ENCODE measurements at places on chromosomes 11 and 22. TPM values are rescaled to one million over a fixed set of nuclear protein-coding genes. Genes with fewer than 3 reads are reported as not detected.

DNA sequence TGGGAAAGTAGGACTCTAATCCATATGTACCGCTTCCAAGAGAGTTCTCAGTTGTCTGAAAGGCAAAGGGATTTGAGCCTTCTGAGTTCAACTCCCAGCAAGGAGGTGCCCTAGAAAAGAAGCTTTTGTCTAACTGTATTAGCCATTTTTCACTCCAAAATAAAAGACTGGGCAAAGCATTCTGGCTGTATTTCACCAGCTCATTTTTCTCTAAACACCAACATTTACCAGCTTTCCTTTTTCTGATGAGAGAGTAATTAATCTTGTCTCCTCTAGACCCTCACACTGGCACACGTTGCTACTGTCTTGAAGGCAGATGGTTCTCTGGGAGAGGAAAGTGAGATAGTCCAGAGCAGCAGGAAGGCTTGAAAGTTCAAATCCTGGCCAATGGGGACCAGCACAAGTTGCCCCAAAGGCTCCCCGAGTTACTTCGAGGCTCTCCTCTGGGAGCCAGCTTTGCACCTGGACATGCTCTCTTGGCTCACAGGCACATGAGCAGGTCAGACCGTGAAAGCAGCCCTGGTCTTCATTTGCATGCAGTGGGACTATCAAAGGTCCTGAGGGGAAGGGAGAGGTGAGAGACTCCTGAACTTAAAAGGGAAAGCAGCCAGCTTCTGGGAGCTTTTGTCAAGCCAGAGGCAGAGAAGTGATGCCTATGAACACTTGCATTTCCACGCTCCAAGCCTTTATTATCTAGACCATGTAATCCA is 100.0 kb downstream of the NTM start:
- no peak for DNase-seq
- no peaks in the 10 kb centered on the region for H3K36me3 ChIP-seq
- H3K27ac ChIP-seq = no peak overlapping the region
- H3K27me3 ChIP-seq = peaks cover 31% of the 10 kb centered on the region
- H3K4me1 ChIP-seq = peaks cover 23% of the 10 kb centered on the region

GRCh38 chr22:37661160-37661924 is 2.8 kb downstream of the PDXP start:
- DNase-seq = no peak
- H3K4me3 ChIP-seq = peak overlapping the region; percentile 83
- peaks cover 3% of the 10 kb centered on the region for H3K36me3 ChIP-seq

Gene FGF19
- total RNA-seq = 3.5 TPM

DNA sequence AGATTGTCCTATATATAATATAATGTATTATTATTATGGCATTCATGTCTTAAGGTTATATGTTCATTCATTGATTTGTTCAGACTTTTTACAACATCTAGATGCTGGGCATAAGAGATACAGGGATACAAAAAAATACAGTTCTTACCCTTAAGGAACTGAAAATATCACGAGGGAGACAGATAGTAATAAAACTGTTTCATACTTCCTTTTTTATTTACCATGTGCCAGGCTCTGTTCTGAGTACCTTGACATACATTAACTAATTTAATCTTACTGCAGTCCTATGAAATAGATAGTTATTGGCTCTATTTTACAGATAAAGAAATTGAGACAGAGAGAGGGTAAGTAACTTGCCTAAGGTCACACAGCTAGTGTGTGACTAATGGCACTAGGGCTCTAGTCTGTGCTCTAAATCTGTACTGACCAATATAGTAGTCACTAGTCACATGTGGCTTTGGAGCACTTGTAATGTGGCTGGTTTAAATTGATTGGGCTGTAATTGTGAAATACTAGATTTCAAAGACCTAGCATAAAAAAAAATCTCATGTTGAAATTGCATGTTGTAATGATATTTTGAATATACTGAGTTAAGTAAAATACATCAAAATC is 21.3 kb downstream of the TRIM44 start:
- DNase-seq = no peak
- H3K4me3 ChIP-seq = no peak overlapping the region
- no peak overlapping the region for H3K27ac ChIP-seq
- H3K27me3 ChIP-seq = no peaks in the 10 kb centered on the region

Gene SLC16A8
- total RNA-seq = not detected

Gene RFPL3
- total RNA-seq = 0.24 TPM

Gene MPPED1
- total RNA-seq = 1.2 TPM

DNA sequence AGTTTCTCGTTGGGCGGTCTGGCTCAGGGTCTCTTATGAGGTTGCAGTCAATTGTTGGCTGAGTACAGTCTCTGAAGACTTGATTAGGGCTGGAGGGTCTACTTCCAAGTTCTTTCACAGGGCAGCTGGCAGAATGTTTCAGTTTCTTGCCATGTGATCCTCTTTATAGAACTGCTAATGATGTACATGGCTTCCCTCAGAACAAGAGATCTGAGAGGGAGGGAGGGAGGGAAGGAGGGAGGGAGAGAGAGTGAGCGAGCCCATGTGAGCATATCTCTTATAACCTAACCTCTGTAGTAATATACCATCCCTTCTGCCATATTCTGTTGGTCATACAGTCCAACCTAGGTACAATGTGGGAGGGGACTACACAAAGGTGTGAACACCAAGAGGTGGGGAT is 2.7 kb upstream of the CCDC15 start:
- H3K27ac ChIP-seq = no peak overlapping the region
- H3K27me3 ChIP-seq = no peaks in the 10 kb centered on the region
- no peaks in the 10 kb centered on the region for H3K4me1 ChIP-seq
- no peak for DNase-seq

GRCh38 chr11:59029366-59029889 is 56.7 kb upstream of the GLYATL1B start:
- H3K27ac ChIP-seq = no peak overlapping the region
- no peaks in the 10 kb centered on the region for H3K36me3 ChIP-seq
- H3K27me3 ChIP-seq = peaks cover 26% of the 10 kb centered on the region
- no peaks in the 10 kb centered on the region for H3K4me1 ChIP-seq

DNA sequence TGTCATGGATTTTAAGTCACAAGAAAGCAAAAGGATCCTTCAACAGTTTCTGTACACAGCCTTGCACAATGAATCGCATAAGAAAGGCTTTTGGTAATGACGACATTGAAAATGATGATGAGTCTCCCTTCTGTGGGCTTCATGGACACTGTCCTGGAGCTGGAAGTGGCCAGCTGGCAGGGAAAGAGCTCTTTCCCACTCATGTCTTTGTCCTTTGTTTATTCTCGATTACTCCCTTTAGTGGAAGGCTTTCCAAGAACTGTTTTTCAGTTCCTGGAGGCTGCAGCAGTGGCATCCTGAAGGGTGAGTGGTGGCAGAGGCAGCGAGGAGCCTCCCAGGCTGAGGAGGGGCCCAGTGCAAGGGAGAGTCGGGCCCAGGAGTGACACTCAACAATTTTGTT is 505.2 kb downstream of the NTM start:
- H3K4me3 ChIP-seq = no peak overlapping the region
- H3K4me1 ChIP-seq = peaks cover 3% of the 10 kb centered on the region
- H3K27ac ChIP-seq = no peak overlapping the region
- peaks cover 56% of the 10 kb centered on the region for H3K27me3 ChIP-seq
- DNase-seq = no peak
- no peaks in the 10 kb centered on the region for H3K36me3 ChIP-seq

Gene CNGA4
- total RNA-seq = 0.68 TPM

Gene LARGE1
- 62.4 TPM for total RNA-seq

DNA sequence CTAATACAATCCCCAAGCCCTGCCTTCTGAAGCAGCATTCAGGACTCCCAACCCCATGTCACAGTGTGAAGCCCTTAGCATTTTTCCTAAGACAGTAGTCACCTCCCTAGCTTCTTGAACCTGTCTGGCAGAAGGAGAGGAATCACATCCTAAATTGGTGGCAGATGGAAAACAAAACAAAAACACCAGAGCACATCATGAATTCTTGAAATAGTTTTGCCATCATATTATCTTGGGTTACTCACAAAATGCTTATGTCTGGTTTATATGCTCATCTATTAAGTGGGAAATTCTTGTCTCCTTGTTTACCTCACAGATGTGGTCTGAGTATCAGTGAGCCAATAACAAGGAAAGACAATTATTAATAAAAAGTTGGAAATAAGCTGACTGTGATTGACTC is 15.3 kb downstream of the OR51M1 start:
- DNase-seq = no peak
- peaks cover 5% of the 10 kb centered on the region for H3K27me3 ChIP-seq

Gene PHLDA2
- total RNA-seq = 14.2 TPM

Gene TMEM80
- 37.4 TPM for total RNA-seq

DNA sequence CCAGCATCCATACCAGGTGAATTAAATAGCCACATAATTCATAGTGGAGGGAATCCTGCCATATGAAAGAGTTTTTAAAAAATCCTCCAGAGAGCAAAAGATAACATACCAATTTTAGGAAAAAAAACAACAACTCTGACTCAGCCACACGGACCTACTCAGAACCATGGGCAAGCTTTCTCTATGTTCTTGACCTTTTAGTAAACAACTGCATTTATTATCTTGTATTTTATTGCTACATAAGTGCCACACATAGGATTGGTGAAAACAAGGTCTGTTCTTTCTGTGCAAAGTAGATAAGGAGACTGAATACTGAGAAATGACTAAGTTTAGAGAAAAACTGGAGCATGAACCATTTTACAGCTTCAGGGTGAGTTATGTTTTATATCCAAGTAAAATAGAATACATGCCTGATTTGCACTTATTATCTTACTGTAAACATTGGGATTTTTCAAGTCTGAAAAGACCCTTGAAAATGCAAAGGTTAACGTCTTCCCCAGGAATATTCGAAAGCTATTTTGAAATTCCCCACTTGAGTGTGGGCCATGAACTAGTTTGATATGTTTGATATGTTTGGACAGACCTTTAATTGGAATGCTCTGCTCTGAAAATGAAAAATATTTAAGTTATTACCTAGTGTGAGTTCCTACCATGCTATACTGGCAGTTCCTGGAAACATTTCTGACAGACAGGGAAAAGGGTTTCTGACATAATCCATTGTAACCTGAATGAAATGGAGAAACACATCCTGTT is 89.5 kb upstream of the DDI1 start:
- peaks cover 14% of the 10 kb centered on the region for H3K4me1 ChIP-seq
- no peak for DNase-seq
- no peaks in the 10 kb centered on the region for H3K27me3 ChIP-seq
- peaks cover 24% of the 10 kb centered on the region for H3K36me3 ChIP-seq
- no peak overlapping the region for H3K4me3 ChIP-seq
- H3K27ac ChIP-seq = peak overlapping the region; percentile 48

DNA sequence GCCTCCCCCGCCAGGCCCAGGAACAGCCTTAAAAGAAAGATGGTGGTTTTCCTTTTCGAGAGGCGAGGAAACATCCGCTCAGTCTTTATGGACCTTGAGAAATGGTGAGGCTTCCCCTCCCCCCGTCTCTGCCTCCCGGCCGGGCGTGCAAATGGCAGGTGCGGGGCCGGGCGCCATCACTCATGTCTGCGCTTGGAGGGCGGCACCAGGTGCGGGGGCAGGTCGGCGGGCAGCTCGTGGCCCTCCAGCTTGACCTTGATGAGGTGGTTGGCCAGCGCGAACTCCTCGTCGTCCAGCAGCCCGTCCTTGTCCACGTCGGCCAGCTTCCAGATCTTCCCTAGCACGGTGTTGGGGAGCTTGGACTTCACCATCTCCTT is 9.7 kb upstream of the CDC42BPG start:
- H3K27ac ChIP-seq = peak overlapping the region; percentile 23
- peaks cover 5% of the 10 kb centered on the region for H3K4me1 ChIP-seq
- no peaks in the 10 kb centered on the region for H3K36me3 ChIP-seq
- H3K27me3 ChIP-seq = no peaks in the 10 kb centered on the region
- no peak overlapping the region for H3K4me3 ChIP-seq

- peak overlapping the region; percentile 72 for H3K27ac ChIP-seq
- DNase-seq = no peak
- peaks cover 3% of the 10 kb centered on the region for H3K36me3 ChIP-seq
- H3K4me3 ChIP-seq = peak overlapping the region; percentile 42
- no peaks in the 10 kb centered on the region for H3K27me3 ChIP-seq
- peaks cover 33% of the 10 kb centered on the region for H3K4me1 ChIP-seq
These were observed 32.4 kb downstream of the ST3GAL4 start for GRCh38 chr11:126387857-126388256.

DNA sequence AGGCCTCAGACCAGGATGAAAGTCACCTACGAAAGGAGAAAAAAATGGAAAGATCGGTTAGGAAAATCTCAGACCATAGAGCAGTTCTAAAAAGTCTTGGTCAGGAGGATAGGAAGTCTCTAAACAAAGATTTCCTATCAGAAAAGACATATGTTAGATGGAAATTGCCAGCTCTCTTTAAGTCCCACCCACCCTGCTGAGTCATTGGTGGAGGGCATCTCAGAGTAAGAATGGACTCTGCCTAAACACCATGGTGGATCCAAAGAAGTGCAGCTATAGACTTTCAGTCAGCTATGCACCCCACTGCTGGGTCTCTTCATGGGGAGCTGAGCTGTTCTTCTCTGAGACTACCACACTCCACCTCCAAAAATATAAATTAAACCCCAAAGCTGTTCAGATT is 3.7 kb downstream of the OR8B2 start:
- no peaks in the 10 kb centered on the region for H3K4me1 ChIP-seq
- no peak for DNase-seq
- H3K27ac ChIP-seq = no peak overlapping the region
- no peaks in the 10 kb centered on the region for H3K36me3 ChIP-seq
- peaks cover 2% of the 10 kb centered on the region for H3K27me3 ChIP-seq
- H3K4me3 ChIP-seq = no peak overlapping the region

DNA sequence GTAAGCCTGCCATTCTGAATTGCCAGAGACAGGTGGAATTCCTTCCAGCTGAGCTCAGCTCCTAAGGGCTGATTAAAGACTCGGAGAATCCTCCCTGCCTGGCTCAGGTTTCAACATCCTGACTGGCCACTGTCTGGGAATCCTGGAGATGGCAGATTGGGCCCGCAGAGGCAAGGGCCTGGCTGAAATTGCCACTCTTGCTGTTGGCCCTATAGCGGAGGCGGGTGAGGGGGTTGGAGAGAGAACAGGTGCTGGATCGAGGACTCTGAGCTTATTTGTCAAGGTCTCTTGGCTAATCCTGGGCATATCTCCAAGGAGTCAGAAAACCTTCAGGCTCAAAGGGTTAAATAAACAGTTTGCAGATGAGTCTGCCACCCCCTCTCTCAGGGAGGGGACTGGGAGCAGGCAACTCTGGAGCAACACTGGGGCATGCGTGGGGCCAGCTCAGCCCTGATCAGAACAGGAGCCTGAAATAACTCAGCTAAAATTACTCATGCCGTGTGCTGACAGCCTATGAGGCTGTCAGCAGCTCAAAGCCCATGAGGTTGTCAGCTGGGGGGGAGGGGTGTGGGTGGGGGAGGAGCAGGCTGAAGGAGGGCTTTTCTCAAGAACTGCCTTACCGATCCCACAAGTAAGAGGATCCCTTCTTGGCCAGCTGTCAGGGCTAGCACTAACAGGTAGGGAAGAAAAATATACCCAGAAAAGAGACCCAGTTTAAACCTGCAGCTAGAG is 14.7 kb upstream of the MFRP start:
- peak overlapping the region; percentile 80 for H3K27ac ChIP-seq
- peak overlapping the region; percentile 60 for H3K4me3 ChIP-seq
- peaks cover 31% of the 10 kb centered on the region for H3K27me3 ChIP-seq
- H3K4me1 ChIP-seq = peaks cover 25% of the 10 kb centered on the region
